Stimulated activated CD4-positive, alpha-beta T cell treated with anti-CD3 and anti-CD28 coated beads, TNF-alpha, amount 100 ng/mL, for 24 hours (primary cell): ENCODE measurements at places on chromosomes 1 and 21.

- DNase-seq: no peak
These were observed 79.5 kb downstream of the NR5A2 start for GRCh38 chr1:200107004-200107470.

GRCh38 chr1:63414691-63415365 lies 47.4 kb downstream of the ALG6 start:
- no peak for DNase-seq

GRCh38 chr1:20654104-20654690 lies 7.0 kb downstream of the DDOST start:
- DNase-seq: no peak

- no peak for DNase-seq
These were observed 37.7 kb upstream of the GPR37L1 start for GRCh38 chr1:202084791-202085681.

GRCh38 chr1:152188673-152189591 lies 29.9 kb upstream of the RPTN start:
- peak; percentile 56 for DNase-seq

- DNase-seq: no peak
These were observed 430.0 kb upstream of the RUNX1 start for GRCh38 chr21:35479065-35479448.

DNA sequence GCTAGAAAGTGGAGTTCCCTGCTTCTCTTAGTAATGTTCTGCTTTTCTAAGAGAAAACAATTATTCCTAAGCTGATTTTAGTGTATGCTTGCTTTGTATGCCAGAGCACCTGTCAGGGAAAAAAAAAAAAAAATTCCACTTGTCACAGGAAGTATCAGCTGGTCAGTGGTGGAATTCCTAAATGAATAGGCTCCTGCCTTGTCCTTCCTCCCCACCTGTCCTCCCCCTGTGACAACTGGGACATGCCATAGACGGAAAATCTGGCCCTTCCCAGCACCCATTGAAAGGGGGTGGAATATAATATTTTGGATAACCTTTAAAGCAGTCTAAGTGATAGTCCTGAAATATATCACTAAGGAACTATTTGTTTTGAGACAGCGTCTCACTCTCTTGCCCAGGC lies 10.8 kb downstream of the FNDC5 start:
- DNase-seq: no peak

DNA sequence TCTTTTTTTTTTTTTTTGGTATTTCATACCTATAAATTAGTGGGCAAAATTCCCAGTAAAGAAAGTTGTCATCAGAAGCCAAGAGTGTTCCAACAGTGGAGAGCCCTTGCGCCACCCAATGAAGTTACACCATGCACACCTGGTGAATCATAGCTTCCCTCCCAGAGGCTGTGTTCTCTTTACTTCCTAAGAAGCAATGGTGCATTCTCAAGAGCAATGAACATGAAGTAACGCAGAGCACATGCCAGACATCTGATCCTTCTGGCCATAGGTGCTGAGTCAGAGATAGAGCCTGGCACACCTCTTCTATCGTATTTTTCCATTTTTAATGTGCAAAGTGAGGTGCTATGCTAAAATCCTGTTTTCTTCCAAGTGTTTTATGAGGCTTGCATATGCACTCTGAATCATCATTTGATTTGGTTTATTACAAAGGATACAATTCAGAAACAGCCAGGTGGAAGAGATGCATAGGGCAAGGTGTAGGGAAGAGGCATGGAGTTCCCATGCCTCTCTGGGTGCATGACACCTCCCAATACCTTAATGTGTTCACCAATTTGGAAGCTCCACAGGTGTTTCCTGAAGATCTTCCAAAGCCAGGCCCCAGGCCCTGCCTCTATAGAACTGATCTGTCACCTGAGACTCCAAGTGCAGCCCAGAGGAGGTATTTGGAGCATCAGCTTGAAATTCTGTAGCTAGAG lies 408.0 kb downstream of the SIPA1L2 start:
- DNase-seq: no peak

DNA sequence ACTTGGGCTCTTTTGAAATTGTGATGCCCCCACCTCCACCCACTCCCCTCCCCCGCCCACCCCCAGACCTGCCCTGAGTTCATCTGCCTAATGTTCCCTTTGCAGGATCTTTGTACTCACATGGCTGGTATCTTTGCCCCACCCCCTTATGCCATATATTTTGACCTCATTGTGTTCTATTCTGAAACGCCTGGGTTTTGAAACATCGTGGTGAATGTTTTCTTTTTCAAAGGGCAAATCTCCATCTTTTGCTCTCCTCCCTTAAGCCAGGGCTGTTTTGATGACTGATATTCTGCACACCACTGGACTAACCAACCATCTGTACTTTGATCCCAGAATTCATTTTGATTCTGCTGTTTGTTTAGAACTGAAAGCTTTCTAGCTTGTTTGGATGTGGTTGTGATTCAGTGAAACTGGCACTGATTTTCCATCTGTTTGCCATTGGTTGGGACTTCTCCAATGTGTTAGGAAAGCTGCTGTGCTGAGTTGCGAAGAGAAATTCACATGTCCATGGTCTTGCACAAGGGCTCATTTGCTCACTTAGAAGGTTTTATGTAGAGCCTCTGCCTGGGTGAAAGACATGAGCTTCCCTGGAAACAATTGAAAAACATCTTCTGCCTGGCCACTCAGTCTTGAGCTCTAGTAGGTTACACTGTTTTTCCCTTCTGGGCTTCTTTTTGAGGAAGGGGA lies 16.5 kb downstream of the SMAP2 start:
- DNase-seq: no peak

GRCh38 chr1:29237129-29237821 lies 953 bp downstream of the PTPRU start:
- no peak for DNase-seq

DNA sequence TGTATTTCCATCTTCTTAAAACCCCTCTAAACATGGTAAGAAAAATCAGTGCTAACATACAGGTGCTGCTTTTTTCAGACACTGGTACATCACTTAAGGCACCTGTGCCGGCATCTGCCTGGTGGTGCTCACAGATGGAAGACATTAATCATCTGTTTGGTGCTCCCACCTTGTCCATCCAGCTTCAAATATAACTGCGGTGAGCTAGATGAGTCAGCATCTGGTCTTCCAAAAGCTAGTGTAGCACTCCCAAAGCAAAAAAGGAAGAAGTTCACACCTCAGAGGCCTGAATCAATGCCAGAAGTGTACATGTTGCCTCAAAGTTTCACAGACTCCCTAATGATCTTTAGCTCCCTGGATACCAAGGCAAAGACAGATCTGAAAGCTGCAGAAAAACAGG lies 44.4 kb downstream of the TM2D1 start:
- DNase-seq: no peak

DNA sequence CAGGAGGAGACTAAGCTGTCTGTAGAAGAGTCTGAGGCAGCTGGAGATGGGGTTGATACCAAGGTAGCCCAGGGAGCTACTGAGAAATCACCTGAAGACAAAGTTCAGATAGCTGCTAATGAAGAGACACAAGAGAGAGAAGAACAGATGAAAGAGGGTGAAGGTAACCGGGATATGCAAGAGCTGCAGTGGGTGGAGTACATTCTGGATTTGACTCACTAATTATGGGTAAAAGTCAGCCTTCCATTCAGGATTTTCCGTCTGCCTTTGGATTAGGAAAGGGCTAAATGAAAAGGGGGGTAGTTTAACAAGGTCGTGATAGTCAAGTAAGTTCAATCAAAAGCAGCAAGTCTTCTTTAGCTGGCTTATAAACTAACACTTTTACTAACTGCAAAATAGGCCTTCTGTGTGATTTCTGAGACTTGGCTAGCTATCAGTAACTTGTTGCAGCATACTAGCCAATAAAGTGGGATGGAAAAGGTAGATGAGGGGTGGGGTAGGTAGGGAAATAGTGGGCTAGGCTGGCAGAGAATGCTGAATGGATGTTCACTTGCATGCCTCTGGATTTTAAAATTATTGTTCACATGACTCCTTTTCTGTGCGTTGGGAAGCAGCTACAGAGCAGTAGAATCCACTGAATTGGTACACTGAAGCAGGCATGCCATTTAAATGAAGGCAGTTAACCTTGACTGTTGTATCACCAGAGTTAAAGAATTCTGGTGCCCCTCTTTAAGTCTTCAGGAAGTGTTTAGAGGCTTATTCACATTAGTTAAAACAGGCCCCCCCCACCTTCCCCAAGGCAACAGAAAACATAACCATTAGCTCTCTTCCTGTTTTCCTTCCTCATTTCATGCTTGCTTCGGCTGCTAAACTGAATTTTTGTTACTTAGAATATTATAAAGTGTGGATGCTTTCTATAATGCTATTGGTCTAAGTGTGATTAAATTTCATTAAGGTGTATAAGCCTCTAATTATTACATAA lies 15.4 kb downstream of the CCDC17 start:
- DNase-seq: no peak

DNA sequence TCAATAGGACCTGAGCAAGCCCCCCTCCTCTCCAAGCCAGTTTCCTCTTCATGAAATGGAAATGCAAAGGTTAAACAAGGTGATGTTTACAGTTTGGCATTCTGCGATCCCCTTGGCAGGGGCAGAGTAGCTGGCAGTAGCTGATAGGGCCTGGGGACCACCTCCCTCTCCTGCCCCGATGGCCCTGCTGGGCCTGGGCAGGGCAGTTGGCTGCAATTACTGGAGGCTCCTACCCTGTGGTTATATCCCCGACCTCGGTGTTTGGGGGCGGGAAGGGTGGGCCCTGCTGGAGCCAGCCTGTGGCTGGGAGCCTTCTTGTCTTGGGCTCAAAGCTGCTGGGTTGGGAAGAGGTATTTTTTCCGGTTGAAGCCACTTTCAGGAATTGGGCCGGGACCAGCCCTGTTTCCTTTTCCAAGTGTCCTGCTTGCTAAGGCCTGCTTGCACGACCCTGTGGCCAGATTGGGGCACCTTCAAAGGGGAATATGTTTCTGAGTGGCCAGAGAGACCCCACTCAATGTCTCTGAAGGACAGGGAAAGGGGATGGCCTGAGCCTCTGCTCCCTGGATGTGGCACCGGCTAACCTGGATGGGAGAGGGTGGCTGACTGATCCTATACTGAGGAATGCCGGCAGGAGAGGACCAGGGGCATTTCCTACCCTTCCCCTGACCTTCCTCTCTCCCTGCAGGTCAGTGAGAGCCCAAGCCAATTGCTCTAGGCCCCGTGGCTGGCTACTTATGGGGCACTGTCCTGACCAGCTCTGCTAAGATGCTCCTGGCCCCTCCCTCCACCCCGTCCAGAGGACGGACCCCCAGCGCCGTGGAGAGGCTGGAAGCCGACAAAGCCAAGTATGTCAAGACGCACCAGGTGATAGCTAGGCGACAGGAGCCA lies 1.9 kb downstream of the FAM110D start:
- no peak for DNase-seq

GRCh38 chr1:239914751-239915231 lies 176.9 kb upstream of the FMN2 start:
- DNase-seq: no peak

DNA sequence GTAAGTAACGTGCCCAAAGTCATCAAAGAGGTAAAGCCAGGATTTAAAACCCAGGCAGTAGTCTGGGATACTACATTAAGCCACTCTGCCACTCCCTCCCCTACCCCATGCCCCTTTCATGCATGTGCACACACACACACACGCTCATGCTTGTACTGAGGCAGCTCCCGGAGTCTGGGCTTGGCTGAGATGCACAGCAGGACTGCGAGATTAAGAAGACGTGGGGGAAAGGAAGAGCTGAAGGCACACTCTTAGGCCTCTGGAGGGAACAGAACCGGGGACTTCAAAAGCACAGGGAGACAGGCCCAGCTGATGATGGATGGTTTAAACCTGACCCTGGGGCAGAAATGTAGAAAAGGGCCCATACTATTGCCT lies 98.3 kb downstream of the GLIS1 start:
- DNase-seq: no peak

- no peak for DNase-seq
These were observed 16.6 kb downstream of the CASZ1 start for GRCh38 chr1:10779841-10780240.

DNA sequence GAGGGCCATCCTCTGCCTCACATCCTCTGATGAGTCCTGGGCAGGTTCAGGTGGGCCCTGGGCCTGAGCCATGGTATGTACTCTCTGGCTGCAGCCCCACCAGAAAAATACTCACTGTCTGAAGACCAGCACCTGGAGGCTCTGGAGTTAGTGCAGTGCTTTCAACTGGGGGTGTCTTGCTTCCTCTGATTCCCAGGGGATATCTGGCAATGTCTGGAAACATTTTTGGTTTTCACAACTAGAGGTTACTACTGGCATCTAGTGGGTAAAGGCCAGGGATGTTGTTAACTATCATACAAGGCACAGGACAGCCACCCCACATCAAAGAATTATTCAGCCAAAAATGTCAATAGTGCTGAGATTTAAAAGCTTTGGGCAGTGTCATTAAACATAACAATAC lies 152.7 kb downstream of the HIVEP3 start:
- DNase-seq: no peak

DNA sequence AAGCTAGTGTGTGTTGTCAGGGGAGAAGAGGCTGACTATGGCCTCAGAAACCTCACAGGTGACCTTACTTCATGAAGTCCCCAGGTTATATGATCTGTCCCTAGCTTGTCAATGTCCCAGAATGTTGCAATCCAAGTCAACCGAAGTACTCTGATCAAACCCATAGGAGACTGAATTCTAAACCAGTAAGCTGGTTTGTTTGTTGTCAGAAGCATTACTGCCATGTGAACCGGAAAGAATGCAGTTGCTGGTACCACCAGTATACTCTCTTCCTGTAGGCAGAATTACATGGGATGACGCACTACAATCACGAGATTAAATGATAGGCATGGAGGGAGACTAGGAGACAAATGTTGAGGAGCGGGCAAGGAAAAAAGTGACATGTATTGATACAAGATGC lies 26.1 kb upstream of the MAN1A2 start:
- no peak for DNase-seq

DNA sequence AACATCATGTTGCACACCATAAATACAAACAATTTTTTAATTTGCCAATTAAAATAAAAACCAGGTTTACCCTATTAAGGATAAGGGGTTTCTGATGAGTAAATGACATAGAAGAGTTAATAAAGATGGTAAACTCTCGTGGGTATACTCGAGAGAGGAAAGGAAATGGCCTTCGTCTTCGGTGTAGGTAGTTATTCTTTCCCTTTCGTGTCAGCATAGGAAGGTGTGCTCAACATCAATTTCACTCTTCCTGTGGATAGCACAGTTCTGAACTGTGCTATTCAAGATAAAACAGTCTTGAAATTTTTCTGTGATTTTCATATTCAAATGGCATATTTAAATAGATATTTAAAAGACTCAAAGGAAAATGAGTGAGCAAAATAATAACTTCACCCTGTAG lies 98.2 kb downstream of the RGL1 start:
- no peak for DNase-seq

DNA sequence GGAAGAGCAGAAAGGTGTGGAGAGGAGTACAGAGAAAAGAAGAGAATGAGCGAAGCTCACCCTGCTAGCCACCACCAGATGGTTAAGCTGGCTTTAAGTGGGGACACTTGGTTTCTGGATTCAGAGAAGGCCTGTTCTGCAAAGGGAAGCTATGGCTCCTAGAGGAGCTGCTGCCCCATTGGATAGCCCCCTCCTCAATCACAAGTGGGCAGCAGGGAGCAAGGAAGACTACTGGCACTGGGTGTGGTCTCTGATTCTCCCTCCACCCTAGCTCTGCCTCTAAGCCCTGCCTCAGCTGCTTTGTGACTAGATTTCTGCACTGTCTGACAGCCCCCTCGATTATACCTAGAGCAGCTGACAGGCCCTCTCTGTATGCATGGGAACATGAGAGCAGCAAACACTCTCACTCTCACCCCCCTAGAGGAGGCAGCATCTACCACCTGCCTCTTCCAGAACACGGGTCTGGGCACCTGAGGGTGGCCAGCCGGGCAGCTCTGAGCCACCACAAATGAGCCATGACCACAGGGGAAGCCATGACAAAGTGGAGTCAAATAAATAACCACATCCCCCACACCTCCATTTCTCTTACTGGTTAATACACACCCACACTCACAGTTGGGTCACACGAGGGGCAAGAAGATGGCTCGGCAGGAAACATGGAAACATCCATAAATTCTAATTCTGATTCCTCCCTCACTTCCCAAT lies 13.6 kb downstream of the PLEKHA6 start:
- no peak for DNase-seq
